NCI-H187 (cell line): ENCODE measurements at places on chromosomes 11 and 22.

GRCh38 chr11:87039371-87039770 lies 1.6 kb downstream of the TMEM135 start:
- no peak for DNase-seq

GRCh38 chr11:119342362-119343130 lies 1.9 kb upstream of the C1QTNF5 start:
- no peak for DNase-seq

- no peak for DNase-seq
Measured at GRCh38 chr11:123740787-123741158, 687 bp downstream of the ZNF202 start.

GRCh38 chr11:27158456-27159334 lies 118.1 kb downstream of the BBOX1 start:
- DNase-seq: peak; percentile 14

DNA sequence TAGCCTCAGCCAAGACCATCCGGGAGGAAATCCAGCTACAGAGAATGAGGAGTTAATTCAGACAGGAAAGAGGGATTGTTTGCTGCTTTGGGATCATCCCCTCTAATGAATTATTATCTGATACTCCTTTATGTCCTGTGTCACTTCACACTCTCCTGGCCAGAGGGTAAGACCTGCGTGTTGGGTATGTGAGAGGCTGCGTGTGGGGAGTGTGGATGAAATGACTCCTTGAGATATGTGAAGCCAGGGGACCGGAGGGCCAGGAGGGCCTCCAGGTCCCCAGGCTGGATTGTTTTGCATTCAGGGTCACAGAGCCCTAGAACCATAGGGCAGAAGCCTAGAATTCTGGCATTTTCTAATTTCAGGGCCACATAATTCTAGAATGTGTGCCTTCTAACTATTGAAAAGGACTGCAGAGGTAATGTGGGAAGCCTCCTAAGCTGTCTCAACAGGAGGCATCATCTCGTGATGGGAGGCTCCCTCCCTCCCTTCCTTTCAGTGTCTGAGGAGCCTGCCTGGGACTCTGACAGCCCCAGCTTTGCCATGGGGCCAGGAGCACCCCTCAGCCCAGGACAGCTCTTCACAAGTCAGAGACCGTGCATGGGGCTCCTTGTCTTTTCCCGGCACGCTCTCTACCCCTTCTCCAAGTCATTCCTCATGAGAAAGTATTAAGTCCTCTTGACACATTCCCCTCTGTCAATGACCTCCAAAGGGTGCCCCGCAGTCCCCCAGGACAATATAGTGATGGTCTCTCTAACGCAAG lies 3.7 kb downstream of the TPBGL start:
- no peak for DNase-seq
